ENCODE measurements at places on chromosomes 3 and 15.

GRCh38 chr3:191393146-191393545 lies 62.8 kb upstream of the UTS2B start:
- no peak for DNase-seq

GRCh38 chr3:98972720-98973119 lies 71.2 kb upstream of the DCBLD2 start:
- DNase-seq, result no peak

DNA sequence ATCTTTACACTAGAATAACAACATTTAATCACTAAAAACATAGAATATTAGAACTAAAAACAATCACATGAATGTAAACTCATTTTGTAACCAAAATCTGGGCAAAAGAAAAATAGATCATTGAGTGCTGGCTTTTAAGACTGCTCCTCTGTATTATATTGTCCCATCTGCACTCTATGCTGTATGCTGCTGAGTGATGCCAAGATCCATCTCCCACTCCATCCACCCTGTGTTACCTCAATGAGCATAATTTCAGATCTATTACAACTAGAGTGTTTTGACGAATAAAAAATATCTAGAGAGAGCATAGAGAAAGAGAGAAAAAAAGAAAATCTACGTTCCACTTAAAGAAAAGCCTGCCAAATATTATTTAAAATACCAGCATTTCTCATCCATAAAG lies 1060.4 kb downstream of the ZPLD1 start:
- no peak for DNase-seq

DNA sequence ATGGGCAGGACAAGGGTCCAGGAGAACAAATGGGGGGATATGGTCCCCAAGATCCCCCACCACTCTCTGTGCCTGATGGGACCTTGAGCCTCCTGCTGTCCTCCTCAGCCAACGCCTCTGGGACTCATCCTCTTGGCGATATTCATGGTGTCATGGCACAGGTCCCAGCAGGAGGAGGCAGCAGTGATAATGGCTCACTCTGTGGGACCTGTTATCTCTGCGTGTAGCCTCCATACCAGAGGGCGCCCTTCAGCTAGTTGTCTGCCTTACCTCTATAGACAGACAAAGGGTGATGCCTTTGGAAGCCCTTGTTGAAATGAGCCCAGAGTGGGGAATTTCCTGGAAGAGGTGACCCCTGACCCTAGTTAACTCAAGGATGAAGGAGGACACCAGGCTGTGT lies 7.4 kb downstream of the ZBTB47 start:
- no peak for DNase-seq

- no peak for DNase-seq
Observed at GRCh38 chr3:38588995-38589937, 60.2 kb downstream of the SCN5A start.

DNA sequence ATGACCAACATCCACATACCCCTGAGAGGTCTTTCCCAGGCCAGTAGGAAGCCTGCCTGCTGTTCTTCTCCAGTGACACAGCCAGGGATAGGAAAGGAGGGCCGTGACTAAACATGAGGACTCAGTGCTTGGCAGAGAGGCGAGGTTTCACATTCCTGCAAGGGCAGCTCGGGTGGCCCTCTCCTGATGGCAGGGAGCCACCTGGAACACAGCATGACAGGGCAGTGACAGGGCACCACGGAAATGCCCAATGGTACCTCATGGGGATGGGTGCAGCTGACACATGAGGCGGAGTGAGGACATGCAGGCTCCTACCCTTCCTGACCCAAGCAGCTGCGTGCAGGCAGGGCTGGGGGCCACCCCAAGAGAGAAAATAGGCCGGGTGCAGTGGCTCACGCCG lies 7.4 kb upstream of the TGM5 start:
- no peak for DNase-seq

- no peak for DNase-seq
Observed at GRCh38 chr3:179149951-179150350, 1.8 kb downstream of the PIK3CA start.
